ENCODE measurements at places on chromosomes 5 and 9.

DNA sequence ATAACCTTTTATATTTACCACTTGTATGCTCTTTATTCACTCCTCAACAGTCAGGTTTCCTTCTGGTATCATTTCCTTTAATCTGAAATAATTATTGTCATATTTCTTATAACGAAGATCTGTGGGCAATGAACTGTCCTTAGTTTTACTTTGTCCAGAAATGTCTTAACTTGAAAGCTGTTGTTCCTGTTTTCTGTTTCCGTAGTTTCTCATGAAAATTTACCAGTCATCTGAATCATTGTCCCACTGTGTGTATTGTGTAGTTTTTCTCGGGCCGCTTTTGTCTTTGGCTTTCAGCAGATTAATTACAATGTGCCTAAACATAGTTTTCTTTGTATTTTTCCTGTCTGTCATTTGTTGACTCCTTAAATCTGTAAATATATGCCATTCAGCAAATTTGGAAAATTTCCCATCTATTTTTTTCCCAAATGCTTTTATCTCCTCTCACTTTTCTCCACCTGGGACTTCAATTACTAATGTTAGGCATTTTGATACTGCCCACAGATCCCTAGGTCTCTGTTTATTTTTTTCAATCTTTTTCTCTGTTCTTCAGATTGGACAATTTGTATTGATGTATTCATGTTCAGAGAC is 74.9 kb downstream of the PDE8B start:
- DNase-seq, result no peak

DNA sequence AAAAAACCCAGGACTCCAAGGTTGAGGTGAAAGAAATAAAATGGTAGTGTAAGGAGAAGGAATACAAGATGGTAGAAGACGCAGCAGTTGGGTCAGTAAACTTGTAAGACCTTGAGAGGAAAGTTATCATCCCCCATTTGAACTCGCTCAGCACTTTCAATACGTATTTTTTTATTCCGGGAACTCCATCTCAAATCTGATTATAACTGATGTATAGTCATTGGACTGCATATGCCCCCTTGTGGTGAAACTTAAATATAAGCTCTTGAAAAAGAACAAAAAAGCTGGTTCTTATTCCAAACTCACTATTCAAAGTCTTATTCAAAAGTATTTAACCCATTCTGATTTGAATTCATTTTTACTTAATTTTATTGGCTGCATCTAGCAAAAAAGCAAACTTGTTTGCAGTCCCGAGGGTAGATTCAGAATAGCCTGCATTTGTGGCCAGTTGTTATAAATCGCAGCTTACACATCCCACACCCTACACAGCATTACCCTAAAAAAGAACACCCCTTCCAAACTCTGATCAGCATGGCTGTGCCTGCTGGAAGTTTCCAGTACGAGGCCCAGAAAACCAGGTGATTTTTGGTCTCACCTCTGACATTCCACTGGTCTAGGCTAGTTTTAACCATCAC is 118.0 kb downstream of the ESM1 start:
- DNase-seq, result no peak

- DNase-seq, result no peak
Measured at GRCh38 chr5:54959673-54960418, 25.5 kb downstream of the ESM1 start.

DNA sequence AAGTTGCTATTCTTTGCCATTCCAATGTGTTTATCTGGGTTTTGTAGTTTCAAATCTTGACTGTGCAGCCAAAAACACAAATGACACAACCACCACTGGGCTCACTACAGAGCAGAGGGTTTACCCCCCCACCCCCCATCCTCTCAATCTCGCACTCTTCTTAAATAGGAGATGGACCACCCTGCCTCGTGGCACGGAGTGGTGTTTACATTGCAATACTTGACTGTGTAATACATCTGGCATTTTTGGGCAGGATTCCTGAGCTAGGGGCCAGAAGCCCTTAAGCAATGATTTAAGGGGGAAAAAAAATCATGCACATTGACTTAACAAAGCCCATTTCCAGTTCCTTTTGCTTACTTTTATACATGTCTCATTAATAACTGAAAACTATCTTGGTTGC is 19.0 kb downstream of the PTCH1 start:
- DNase-seq, result no peak

DNA sequence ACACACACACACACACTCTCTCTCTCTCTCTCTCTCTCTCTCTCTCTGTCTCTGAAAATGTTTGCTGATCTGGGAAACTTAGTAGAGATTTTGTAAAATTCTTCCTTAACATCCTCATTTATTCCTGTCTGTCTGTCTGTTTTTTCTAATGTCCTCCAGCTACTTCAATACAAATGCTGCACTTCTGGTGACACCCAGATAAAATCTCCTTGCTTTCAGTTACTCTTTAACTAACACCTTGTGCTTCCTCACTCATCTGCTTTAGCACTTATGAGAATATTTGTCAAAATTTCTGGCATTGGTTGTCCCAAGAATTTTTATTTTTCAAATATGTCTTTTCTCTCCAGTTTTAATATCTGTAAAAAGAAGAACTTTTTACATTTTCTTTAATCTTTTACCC is 35.0 kb upstream of the ARRDC3 start:
- DNase-seq, result no peak

DNA sequence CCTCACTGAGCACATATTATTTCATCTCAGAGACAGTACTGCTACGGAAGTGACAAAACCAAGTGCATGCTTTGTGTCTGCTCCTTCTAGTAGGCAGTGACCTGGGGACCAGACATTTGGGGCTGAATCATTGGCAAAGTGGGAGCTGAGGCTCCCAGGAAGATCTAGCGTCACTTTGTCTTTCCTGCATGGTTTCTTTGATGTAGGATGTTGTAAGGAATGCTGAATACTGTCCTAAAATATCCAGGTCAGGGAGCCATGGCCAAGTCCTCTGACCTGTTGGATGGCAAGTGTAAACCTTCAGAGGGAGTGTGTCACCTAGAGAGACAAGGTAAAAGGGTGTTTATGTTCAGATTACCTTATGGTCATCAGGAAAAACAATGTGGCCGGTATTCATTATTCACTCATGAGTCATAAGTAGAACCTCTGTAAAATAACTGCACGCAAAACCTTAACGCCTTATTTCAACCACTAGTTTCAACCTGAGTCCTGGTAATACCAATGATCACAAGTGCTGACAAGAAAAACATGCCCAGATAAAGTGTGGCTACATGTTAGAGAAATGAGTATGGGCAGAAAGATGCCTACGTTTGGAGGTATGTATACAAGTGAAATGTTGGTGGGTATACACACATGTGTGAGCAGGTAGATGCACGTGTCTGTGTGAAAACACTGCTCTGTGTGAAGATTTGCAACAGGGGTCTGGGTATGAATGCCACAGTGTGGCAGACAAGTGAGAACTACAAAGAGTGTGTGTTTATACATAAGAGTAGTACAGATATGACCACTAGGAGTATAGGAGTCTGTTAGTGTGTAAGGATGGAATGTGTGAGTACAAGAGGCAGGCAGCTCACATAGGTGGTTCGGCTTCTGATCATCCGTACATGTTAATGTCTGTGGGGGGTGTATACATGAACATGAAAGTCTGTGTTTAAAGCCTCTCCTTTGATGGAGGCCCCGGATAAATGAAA is 263.9 kb downstream of the SPOCK1 start:
- no peak for DNase-seq

- DNase-seq, result peak; percentile 30
Measured at GRCh38 chr5:115601701-115602590, at the start of gene TICAM2. Gene TICAM2 (minus strand): TSS chr5:115602479. CDS start chr5:115581256, 21,223 bp downstream.

DNA sequence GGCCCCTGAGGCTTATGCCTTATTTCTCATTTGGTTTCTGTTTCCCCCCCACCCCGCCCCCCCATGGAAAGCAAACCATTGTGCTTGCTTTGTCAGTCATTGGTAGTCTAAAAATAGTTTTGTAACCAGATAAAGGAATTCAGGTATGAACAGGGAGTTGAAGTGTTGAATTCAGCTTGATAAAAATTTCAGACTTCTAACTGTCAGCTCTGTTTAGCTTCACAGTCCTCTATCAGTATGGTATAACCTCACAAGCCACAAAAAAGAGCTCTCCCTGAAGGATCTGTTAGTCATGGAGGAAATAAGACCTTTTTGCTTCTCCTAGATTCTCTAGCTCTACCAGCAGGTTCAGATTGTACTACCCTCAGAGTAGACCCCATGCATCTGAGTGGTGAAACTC is 378.1 kb downstream of the TMEM38B start:
- no peak for DNase-seq

GRCh38 chr5:83450183-83450966 is 21.2 kb upstream of the VCAN start:
- DNase-seq, result no peak

- no peak for DNase-seq
Measured at GRCh38 chr9:109887079-109887478, 107.1 kb downstream of the PALM2AKAP2 start.

DNA sequence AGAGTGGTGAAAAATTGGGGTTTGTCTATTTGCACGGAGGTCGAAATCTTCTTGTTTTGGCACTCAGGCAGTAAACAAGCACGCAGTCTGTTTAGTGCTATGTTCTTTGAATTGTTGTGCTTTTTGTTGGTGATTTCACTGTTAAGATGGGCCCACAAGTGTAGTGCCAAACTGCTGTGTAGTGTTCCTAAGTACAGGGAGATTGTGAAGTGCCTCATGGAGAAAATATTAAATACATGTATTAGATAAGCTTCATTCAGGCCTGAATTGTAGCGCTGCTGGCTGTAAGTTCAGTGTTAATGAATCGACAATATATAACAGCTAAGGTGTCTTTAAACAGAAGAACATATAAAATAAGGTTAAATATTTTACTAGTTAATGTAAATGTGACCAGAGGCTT is 17.3 kb downstream of the SREK1 start:
- DNase-seq, result no peak

GRCh38 chr5:44695259-44695658 is 113.5 kb upstream of the MRPS30 start:
- DNase-seq, result no peak

DNA sequence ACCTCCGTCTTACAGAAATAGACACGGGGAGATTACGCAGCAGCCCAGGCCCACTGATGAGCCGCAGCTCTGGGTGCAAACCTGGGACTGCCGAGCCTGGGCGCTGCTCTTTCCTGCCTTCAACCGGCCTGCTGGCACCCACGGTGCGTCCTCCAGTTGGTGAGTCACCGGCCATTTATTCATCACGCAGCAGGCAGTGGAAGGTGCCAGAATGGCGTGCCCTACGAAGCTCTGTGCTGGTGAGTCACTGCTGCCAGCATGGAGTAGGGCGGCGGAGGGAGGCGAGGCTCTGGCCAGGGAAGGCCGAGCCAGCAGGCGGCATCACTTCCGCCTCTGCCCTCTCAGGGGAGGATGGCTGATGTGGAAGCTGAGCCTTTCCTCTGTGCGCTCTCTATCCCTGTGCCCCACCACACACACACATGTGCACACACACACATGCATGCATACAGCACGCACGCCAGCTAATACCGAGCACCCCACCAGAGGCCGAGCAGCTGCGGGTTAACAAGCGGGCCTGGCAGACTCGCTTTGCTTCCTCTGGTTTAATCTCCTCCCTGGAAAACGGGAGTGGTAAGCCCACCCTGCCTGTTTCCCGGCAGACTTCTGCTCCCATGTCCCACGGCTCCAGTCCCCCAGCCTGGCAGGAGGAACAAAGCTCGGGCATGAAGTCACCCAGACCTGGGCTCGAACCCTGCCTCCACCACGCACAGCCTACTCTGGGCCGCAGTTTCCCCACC is 39.2 kb downstream of the OLFM1 start:
- no peak for DNase-seq

GRCh38 chr5:176897263-176897662 is 1.9 kb downstream of the HK3 start:
- DNase-seq, result no peak

DNA sequence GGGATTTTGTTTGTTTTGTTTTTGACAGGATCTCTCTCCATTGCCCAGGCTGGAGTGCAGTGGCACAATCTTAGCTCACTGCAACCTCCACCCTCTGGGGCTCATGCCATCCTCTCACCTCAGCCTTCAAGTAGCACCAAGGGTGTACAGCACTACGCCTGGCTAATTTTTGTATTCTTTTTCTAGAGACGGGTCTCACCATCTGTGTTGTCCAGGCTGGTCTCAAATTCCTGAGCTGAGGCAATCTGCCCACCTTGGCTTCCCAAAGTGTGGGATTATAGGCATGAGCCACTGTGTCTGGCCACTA is 7.3 kb downstream of the GCNT1 start:
- DNase-seq, result no peak

- peak; percentile 55 for DNase-seq
Measured at GRCh38 chr9:127869310-127870152, 7.9 kb downstream of the AK1 start.

DNA sequence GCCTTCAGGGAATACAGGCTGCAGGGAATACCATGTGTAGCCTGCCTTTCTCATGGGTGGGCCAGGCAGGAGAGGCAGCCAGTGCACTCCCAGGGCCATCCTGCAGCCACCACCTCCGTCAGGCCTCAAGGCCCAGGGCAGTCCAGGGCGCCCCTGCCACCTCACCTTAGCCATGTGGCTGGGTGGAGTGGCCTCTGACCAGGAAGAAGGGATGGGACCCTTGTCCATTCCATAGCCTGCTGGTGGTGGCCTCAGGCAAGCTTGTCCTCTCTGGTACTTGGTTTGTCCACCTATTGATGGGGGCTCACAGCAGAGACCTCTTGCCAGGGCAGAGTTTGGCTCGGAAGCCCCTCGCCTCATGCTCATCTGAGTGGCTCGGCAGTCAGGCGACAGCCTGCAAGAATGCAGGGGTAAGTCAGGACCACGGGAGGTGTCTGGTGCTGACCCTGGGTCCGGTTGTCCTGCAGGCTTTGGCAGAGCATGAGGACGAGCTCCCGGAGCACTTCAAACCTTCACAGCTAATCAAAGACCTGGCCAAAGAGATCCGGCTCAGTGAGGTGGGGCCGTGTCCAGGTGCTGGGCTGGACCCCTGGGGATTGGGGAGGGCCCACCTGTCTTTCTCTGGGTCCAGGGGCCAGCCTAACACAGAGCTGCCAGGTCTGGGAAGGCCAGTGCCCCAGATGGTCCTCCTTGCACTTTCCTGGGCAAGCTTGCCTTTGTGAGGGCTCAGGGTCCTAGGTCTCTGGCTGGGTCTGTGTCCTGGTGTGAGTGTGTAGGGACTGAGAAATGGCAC is 82.9 kb downstream of the PHF2 start:
- no peak for DNase-seq

GRCh38 chr9:16825331-16825725 is 45.1 kb downstream of the BNC2 start:
- no peak for DNase-seq

DNA sequence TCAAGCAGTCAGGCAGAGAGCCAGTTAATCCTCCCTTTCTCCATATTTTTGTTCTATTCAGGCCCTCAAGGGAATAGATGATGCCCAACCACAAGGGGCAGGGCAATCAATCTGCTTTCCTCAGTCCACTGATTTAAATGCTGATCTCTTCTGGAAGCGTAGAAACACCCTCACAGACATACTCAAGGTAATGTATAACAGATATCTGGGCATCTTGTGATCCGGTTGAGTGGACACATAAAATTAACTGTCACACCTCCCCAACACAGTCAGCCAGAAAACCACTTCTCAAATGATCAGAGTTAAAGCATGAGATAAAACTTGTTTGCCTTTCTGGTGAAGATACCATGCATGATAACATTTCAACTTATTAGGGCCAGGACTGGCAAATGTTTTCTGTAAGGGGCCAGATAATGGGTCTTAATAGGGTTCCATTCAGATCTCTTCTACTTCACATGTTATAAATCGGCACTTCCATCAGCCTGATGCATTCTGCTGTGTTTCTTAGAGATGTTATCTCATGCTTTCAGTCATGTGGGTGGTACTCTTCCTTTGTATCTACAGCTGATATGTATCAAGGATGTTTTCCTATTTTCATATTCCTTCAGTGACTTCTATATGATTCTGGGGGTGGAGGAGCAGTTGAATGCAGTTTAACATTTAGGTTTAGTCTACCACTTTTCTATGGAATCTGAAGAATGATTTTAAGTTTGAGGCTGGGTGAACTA is 58.9 kb upstream of the CNTLN start:
- no peak for DNase-seq

- no peak for DNase-seq
Measured at GRCh38 chr5:173242079-173242478, 7.1 kb upstream of the NKX2-5 start.
